CD4-positive, alpha-beta T cell treated with Interferon alpha-2 for 1 hour (primary cell): ENCODE measurements at places on chromosomes 3 and 15.
A peak's percentile ranks its signal among the peaks of the same experiment; 100 is the strongest.

- no peak for DNase-seq
Measured at GRCh38 chr15:89085289-89085926, 2.8 kb upstream of the ABHD2 start.

DNA sequence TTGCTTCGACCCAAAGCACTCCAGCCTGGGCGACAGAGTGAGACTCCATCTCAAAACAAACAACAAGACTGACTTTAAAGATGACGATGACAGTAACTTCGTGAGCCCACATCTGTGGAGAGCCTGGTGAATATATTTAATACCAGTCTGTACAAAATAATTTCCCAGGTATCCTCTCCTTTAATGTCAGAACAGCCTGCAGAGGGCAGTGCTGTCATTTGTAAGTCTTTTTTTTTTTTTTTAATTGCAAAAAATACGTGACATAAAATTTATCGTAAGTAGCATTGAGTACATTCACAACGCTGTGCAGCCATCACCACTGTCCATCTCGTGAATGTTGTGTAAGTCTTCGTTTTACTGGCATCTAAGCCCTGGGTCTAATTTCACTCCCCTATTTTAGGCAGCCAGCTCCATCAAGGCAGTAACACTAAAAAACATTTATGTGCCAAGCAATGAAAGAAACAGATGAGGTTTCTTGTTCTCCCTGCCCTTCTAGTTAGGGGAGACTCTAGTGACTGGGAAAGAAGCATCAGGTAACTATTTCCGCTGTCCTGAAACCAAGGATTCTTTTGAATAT lies 1.4 kb downstream of the HTD2 start:
- DNase-seq = peak; percentile 69

DNA sequence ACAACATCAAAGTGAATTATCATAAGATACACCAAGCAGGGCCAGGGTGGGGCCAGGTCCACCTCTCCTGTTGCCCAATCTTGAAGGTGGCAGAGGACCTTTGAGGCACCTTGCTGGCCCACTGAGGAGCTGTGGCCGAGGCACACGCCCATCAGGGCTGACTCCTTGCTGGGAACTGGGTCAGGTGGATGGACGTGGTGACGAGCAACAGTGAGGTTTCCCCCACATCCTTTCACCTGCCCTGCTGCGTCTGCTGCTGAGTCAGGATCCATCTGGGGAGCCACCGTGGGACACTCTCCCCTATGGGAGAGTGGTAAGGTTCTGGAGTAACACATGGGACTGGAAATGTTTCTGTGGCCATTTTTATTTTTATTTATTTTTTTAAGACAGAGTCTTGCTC lies 17.3 kb upstream of the FURIN start:
- DNase-seq = peak; percentile 49

GRCh38 chr15:57640930-57641682 lies 49.4 kb downstream of the MYZAP start:
- DNase-seq = peak; percentile 15

- no peak for DNase-seq
Measured at GRCh38 chr3:713006-713621, 379.7 kb upstream of the CNTN6 start.

- DNase-seq = no peak
Measured at GRCh38 chr3:12143949-12144504, 14.7 kb downstream of the TIMP4 start.
